ENCODE measurements at places on chromosomes 5 and 9. TPM values are rescaled to one million over a fixed set of nuclear protein-coding genes. Genes with fewer than 3 reads are reported as not detected.

CCNO gene
- 4.7 TPM for total RNA-seq

LOX gene
- 45.2 TPM for total RNA-seq

LRRC19 gene
- total RNA-seq = not detected

GRCh38 chr9:18427691-18428090 is 46.3 kb upstream of the ADAMTSL1 start:
- no peak overlapping the region for H3K27ac ChIP-seq
- H3K4me3 ChIP-seq = no peak overlapping the region
- DNase-seq = no peak
- no peaks in the 10 kb centered on the region for H3K36me3 ChIP-seq
- no peaks in the 10 kb centered on the region for H3K27me3 ChIP-seq
- H3K4me1 ChIP-seq = no peaks in the 10 kb centered on the region

DNA sequence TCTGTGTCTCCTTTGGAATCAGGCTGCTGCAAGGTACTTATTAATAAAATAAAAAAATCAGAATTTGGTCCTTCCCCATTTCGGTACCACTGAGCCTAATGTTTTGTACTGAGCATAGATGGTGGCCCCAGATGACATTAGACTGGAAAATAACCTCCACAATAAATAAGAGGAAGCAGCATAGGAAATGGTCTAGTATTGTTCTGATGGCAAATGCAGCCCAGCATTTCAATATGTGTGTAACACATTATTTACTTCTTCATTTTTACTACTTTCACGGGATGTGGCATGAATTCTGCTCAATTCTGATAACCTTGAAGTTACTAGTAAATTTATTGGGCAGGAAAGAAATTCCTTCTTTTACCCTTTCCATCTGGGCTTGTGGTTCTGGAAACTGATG is 295.6 kb downstream of the ADGRV1 start:
- no peaks in the 10 kb centered on the region for H3K4me1 ChIP-seq
- H3K27ac ChIP-seq = no peak overlapping the region
- no peak overlapping the region for H3K4me3 ChIP-seq
- no peak for DNase-seq
- no peaks in the 10 kb centered on the region for H3K27me3 ChIP-seq

DNA sequence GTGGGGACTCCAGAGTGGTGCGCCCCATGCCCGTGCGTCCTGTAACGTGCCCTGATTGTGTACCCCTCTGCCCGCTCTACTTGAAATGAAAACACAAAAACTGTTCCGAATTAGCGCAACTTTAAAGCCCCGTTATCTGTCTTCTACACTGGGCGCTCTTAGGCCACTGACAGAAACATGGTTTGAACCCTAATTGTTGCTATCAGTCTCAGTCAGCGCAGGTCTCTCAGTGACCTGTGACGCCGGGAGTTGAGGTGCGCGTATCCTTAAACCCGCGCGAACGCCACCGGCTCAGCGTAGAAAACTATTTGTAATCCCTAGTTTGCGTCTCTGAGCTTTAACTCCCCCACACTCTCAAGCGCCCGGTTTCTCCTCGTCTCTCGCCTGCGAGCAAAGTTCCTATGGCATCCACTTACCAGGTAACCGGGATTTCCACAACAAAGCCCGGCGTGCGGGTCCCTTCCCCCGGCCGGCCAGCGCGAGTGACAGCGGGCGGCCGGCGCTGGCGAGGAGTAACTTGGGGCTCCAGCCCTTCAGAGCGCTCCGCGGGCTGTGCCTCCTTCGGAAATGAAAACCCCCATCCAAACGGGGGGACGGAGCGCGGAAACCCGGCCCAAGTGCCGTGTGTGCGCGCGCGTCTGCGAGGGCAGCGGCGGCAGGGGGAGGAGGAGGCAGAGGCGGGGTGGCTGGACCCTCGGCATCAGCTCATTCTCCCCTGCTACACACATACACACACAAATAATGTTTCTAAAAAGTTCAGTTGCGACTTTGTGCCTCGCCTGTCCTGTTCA is 668 bp downstream of the GLIS3 start:
- H3K27ac ChIP-seq = peak overlapping the region; percentile 87
- peaks cover 16% of the 10 kb centered on the region for H3K4me1 ChIP-seq
- H3K36me3 ChIP-seq = no peaks in the 10 kb centered on the region
- no peaks in the 10 kb centered on the region for H3K27me3 ChIP-seq
- H3K4me3 ChIP-seq = peak overlapping the region; percentile 71

DNA sequence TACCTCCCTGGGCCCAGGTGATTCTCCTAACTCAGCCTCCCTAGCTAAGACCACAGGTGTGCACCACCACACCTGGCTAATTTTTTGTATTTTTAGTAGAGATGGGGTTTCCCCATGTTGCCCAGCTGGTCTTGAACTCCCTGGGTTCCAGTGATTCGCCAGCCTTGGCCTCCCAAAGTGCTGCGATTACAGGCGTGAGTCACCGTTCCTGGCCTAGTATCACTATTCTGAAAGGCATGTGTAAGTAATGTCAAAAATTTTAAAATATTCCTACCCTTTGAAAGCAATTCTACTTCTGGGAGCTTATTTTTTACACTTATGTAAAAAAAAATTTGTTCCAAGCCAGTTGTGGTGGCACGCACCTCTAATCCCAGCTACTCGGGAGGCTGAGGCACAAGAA is 27.1 kb upstream of the TLE1 start:
- no peaks in the 10 kb centered on the region for H3K36me3 ChIP-seq
- peaks cover 2% of the 10 kb centered on the region for H3K27me3 ChIP-seq
- no peak overlapping the region for H3K27ac ChIP-seq
- H3K4me3 ChIP-seq = no peak overlapping the region

DNA sequence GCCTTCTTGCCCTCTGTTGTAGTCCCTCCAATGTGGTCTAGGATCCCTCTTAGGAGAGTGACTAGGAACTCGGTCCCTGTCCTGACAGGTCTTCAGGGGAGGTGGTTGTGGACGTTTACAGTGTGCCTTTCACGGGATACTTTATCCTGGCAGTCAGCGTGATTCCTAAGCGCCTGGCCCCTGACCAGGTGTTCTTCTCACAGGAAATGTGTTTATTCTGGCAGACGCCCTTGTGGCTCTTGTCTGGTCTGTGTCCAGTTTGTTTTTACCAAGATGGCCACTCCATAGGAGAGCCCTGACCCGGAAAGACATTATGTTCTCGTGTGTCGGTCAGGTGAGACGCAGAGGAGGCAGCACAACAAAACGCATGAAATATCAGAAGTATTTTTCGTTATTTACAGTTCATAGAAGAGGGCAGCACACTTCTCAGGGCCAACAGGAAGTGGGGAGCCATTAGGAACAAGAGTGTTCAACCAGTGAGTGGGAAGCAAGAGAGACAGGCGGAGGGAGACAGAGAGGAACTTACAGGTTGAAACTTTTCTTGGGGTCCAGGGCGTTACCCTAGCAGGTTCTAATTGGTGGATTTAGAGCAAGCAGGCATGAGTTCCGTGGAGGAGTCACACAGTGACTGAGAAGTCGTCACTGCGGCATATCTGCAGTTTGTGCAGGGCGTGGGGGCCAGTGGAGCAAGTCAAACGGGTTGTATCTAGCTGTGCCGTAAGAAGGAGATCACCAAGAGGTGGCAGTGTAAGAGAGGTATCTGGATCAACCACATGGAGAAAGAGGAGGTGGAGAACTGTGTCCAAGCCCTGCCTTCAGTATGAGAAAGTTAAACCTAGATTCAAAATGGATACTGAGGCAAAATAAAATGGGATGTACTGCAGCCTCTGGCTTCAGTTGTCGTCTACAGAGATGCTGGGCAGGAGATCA is 412.9 kb downstream of the ZSWIM6 start:
- no peak overlapping the region for H3K4me3 ChIP-seq
- no peak for DNase-seq
- H3K27me3 ChIP-seq = no peaks in the 10 kb centered on the region
- no peak overlapping the region for H3K27ac ChIP-seq
- H3K36me3 ChIP-seq = no peaks in the 10 kb centered on the region
- no peaks in the 10 kb centered on the region for H3K4me1 ChIP-seq

DNA sequence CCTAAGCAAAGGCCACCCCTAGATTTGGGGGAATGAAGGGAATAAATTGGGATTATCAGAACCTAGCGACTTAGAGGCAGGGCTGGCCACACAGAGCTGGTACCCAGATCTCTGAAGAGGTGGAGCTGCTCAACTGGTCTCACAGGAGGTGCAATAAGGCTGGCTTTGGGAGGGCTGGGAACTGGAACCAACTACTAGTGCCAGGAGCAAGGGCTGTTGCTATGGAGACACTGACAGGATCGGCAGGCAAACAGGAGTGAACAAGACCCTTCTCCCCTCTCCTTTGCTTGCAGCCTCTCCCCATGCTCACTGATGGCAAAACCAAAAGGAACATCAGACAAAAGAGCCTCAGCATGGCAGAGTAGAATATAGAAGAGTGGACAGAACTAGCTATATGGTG is 17.0 kb upstream of the WHRN start:
- no peak overlapping the region for H3K4me3 ChIP-seq
- no peaks in the 10 kb centered on the region for H3K27me3 ChIP-seq
- H3K4me1 ChIP-seq = no peaks in the 10 kb centered on the region
- H3K36me3 ChIP-seq = no peaks in the 10 kb centered on the region
- H3K27ac ChIP-seq = no peak overlapping the region

GRCh38 chr9:87573841-87574342 is 76.2 kb downstream of the DAPK1 start:
- no peak overlapping the region for H3K27ac ChIP-seq
- peaks cover 14% of the 10 kb centered on the region for H3K4me1 ChIP-seq
- no peak overlapping the region for H3K4me3 ChIP-seq
- no peak for DNase-seq
- no peaks in the 10 kb centered on the region for H3K27me3 ChIP-seq

GRCh38 chr9:95373782-95374487 is 56.4 kb upstream of the FANCC start:
- H3K27ac ChIP-seq = no peak overlapping the region
- H3K4me1 ChIP-seq = no peaks in the 10 kb centered on the region
- H3K36me3 ChIP-seq = no peaks in the 10 kb centered on the region
- no peaks in the 10 kb centered on the region for H3K27me3 ChIP-seq

DNA sequence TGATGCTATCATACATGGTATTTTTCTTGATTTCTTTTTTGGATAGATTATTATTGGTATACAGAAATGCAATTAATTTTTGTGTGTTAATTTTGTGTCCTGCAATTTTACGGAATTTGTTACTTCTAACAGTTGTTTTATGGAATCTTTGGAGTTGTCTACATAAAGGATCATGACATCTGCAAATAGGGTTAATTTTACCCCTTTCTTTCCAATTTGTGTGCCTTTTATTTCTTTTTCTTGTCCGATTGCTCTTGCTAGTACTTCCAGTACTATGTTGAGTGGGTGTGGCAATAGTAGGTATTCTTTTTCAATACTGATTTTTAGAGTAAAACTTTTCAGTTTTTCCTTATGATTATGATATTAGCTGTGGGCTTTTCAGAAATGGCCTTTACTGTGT is 111.5 kb downstream of the MACROH2A1 start:
- no peak overlapping the region for H3K27ac ChIP-seq
- H3K4me3 ChIP-seq = no peak overlapping the region
- H3K27me3 ChIP-seq = no peaks in the 10 kb centered on the region
- H3K36me3 ChIP-seq = no peaks in the 10 kb centered on the region
- H3K4me1 ChIP-seq = no peaks in the 10 kb centered on the region

- H3K4me1 ChIP-seq = no peaks in the 10 kb centered on the region
- H3K27me3 ChIP-seq = no peaks in the 10 kb centered on the region
- peak; percentile 60 for DNase-seq
- no peak overlapping the region for H3K4me3 ChIP-seq
- no peaks in the 10 kb centered on the region for H3K36me3 ChIP-seq
Observed at GRCh38 chr9:38182321-38182720, 113.3 kb upstream of the SHB start.

GRCh38 chr9:33931326-33931725 is 114.4 kb downstream of the UBE2R2 start:
- H3K27ac ChIP-seq = no peak overlapping the region
- H3K4me1 ChIP-seq = no peaks in the 10 kb centered on the region

- DNase-seq = peak; percentile 29
- peak overlapping the region; percentile 68 for H3K4me3 ChIP-seq
- peak overlapping the region; percentile 54 for H3K27ac ChIP-seq
- no peaks in the 10 kb centered on the region for H3K27me3 ChIP-seq
Observed at GRCh38 chr5:142012186-142012785, 541 bp downstream of the GNPDA1 start.

- H3K4me1 ChIP-seq = peaks cover 8% of the 10 kb centered on the region
- no peak overlapping the region for H3K4me3 ChIP-seq
- H3K36me3 ChIP-seq = no peaks in the 10 kb centered on the region
- H3K27ac ChIP-seq = no peak overlapping the region
- no peaks in the 10 kb centered on the region for H3K27me3 ChIP-seq
Observed at GRCh38 chr9:16526380-16526779, 344.1 kb downstream of the BNC2 start.

- DNase-seq = no peak
- H3K36me3 ChIP-seq = no peaks in the 10 kb centered on the region
- H3K27ac ChIP-seq = no peak overlapping the region
- H3K4me3 ChIP-seq = no peak overlapping the region
Observed at GRCh38 chr5:114686356-114686755, 324.5 kb downstream of the KCNN2 start.

DNA sequence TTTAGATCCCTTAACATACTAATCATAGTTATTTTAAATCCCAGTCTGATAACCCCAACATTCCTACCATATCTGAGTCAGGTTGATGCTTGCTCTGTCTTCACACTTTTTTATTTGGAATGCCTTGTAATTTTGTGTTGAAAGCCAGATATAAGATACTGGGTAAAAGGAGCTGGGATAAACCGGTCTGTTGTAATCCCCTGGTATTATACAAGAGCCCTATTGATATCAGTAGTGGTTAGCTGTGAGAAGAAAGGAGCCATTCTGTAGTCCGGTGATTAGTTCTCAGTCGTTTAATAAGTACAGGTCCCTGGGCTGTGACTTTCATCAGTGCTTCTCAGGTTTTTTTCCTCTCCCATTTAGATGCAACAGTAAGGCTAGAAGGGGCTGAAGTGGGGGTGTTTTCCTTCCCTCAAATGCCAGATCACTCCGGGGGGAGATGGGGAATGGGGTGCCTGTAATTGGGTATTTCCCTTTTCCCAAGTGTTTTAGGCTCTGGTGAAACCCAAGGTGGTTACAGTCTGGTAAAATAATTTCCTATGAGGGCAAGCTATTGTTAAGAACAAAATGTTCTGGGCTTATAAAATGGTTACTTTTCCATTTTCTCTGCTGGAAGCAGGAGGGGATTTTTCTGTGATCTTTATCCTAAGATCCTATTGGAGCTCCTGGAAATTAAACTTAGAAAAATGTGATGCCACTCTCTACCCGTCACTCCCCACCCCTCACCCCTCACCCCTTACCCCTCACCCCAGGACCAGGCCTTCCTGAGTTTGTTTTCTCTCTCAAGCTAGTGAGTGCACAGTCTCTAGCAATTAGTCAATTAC is 72.7 kb downstream of the KCNN2 start:
- no peaks in the 10 kb centered on the region for H3K27me3 ChIP-seq
- no peak for DNase-seq
- H3K4me3 ChIP-seq = no peak overlapping the region
- H3K36me3 ChIP-seq = no peaks in the 10 kb centered on the region
- H3K4me1 ChIP-seq = no peaks in the 10 kb centered on the region

GRCh38 chr9:135885100-135885853 is 22.1 kb downstream of the CAMSAP1 start:
- H3K4me3 ChIP-seq = no peak overlapping the region
- no peaks in the 10 kb centered on the region for H3K27me3 ChIP-seq
- peaks cover 12% of the 10 kb centered on the region for H3K4me1 ChIP-seq
- H3K27ac ChIP-seq = no peak overlapping the region
- peaks cover 3% of the 10 kb centered on the region for H3K36me3 ChIP-seq

Data from lung (tissue), 17 donors.